Endodermal cell (in vitro differentiated cells): ENCODE measurements at places on chromosomes 2 and 18. TPM values are rescaled to one million over a fixed set of nuclear protein-coding genes. Genes with fewer than 3 reads are reported as not detected.

- no peak for DNase-seq
- no peaks in the 10 kb centered on the region for H3K36me3 ChIP-seq
These were observed 193.2 kb downstream of the CCDC85A start for GRCh38 chr2:56376699-56377665.

- peak overlapping the region; percentile 88 for H3K27ac ChIP-seq
- peak overlapping the region; percentile 61 for H3K4me3 ChIP-seq
- H3K4me1 ChIP-seq = no peaks in the 10 kb centered on the region
These were observed 363 bp upstream of the RFTN2 start for GRCh38 chr2:197675711-197676188.

DNA sequence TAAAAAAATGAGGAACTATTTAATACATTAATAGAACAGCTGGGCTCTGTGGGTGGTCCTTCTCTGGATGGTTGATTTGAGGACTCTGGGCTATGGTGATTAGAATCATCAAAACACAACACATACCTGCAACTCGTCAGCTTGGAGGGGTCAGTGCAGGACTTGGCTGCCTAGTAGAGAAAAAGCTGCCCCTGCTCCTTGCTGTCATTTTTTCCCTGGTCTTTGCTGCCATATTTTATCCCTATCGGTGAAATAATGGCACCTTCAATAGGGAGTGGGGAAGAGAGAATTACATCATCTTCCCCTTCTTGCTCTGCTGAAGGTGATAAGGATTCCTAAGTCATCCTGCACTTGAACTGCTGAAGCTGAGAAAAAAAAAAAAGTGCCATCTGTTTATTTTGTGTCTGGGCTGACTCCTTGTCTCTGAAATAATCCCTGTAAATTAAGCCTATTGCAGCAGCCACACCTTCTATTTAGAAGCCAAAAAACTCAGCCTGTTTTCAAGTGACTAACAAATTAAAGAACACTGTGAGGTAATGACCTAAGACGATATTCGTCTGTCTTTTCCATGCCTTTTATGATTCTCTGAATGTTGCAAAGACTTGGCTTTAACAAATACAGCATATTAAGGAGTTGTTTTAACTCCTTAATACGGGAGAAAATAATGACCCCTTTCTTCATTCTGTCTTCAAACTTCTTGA lies 89.3 kb downstream of the ACVR1 start:
- no peak overlapping the region for H3K27ac ChIP-seq
- peak overlapping the region; percentile 42 for H3K4me3 ChIP-seq
- H3K4me1 ChIP-seq = peaks cover 50% of the 10 kb centered on the region

GRCh38 chr2:155645791-155646190 lies 686.7 kb downstream of the NR4A2 start:
- H3K27me3 ChIP-seq = no peaks in the 10 kb centered on the region
- no peak overlapping the region for H3K4me3 ChIP-seq
- H3K36me3 ChIP-seq = no peaks in the 10 kb centered on the region
- no peaks in the 10 kb centered on the region for H3K4me1 ChIP-seq
- H3K27ac ChIP-seq = no peak overlapping the region
- no peak for DNase-seq

Gene IL1RL1
- total RNA-seq = 0.23 to 1.6 TPM (median 0.75 TPM) in 3 replicates
